GOT3 (cell line): ENCODE measurements at places on chromosomes 5 and 9.

- no peak for DNase-seq
These were observed 24.0 kb downstream of the GALNT10 start for GRCh38 chr5:154214371-154215106.

GRCh38 chr9:16871336-16872151, 1.1 kb upstream of the BNC2 start:
- no peak for DNase-seq

DNA sequence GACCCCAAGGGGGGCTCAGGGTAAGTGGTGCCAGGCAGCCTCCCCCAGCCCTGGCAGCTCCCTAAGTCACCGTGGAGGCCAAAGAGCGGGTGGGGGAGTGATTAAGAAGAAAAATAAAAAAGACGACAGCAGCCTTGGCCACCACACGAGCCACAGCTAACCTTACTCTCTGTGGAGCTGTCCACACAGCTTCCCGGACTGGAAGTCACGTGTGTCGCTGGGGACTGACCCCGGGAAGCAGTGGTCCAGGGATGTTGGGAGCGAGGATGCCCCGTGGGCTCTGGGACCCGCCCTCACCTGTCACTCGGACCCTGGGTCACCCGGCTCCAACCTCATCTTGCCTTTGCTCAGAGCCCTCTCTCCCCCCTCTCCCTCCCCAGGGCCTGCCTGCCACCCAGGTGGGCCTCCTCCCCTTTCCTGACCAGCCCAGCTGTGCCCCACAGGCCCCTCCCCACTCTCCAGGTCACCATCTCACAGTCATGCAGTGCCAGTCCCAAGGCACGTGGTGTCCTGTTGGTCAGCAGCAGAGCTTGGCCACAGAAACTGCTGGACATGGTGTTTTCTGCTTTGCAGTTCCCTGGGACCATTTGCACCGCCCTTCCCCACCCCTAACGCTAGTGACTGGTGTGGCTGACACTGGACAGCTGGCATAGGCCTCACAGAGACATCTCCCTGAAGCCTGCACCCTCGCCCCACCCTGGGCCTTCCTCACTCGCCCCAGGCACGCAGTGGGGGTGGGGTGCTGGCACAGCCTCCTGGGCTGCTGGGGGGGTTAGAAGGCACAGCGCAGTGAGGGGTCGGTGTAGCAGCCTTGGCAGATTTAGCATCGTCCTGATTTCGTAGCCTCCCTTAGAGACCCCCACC, 9.8 kb upstream of the EXOC3 start:
- no peak for DNase-seq

- no peak for DNase-seq
These were observed 20.3 kb upstream of the FLT4 start for GRCh38 chr5:180669661-180670060.

DNA sequence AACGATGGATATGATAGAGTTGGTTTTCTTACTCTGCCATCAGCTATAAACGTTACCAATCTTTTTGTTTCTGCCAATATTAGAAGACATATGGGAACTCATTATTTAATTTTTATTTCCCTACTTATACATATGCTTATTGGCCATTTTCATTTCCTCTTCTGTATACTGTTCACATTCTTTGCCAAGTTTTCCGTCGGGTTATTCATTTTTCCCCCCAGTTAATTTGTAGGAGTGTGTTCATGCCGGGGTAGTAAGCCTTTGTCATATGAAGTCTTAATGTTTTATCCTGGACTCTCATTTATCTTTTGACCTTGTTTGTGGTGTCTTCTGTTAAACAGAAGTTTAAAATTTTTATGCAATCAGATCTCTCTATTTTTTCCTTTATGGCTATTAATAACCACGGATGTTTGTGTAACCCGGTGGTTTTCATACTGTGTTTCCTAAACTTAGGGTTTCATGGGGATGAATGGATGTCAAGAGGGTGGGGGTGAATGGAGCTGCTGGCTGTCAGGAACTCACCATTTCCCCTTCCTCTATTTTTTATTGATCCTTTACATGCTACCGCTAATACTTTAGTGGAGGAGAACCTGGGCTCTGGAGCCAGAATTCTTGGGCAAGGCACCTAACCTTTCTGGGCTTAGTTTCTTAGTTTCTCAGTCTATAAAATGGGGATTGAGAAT, 42.5 kb upstream of the PPARGC1B start:
- DNase-seq = no peak

DNA sequence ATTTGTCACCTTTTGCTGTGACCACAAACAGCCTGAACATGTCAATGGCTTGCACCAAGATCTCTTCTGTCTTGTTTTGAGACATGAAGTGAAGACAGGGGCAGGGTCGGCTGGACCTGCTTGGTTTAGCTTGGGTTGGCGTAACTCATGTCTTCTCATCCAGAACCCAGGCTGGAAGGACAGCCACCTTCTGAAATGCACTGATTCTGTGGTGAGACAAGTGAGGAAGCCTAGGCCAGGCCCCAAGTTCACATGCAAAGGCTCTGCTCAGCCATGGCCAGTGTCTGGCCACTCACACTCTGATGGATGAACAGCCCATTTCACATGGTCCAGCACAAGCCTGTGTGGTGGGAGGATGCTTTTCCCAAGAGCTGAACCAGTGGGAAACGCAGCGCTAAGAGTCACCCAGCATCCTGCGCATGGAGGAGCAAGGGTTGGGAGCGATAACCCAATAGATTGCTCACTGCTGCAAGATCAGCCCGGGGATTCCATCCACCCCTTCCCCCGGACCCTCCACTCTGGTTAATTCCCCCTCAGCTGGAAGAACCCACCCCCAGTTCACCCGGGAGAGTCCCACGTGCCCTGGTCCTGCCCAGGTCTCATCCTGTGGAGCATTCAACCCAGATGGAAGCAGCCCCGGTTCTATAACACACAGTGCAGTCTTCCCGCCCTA, 16.2 kb upstream of the MED10 start:
- no peak for DNase-seq

- no peak for DNase-seq
These were observed 62.3 kb downstream of the RAPGEF1 start for GRCh38 chr9:131677444-131678180.

DNA sequence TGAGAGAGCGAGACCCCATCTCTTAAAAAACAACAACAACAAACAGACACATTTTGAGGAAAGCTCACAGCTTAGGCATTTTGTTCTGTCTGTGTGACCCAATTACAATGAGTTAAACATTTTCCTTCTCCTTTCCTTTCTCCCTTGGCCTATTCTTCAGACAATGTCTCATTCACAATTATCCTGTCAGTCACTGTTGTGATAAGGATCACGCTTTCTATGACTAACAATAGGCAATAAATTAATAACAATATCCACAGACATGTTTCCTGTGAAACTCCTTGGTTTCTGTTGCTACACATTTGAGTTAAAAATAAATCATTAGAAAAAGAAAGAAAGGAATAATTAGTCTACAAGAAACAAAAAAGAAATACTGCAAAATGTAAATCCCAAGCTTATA, 19.8 kb upstream of the CARTPT start:
- no peak for DNase-seq

- no peak for DNase-seq
These were observed 24.9 kb downstream of the GNAQ start for GRCh38 chr9:78006734-78007133.

- DNase-seq = no peak
These were observed 9.1 kb downstream of the EGFL7 start for GRCh38 chr9:136671646-136672430.

DNA sequence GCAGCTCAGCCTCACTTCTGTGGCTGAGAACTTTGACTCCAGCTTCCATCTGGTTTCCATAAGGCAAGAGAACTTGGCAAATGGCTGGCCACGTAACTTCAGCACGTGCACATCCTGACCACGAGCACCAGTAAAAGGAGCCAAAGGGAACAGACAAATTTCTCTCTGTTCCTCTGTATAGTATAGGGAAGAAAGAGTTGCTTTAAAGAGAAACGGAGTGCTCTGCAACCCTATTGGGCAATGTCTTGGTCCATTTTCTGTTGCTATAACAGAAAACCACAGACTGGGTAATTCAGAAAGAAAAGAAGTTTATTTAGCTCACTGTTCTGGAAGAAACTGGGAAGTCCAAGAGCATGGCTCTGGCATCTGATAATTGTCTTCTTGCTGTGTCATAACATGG, 558.7 kb downstream of the ACTL7B start:
- DNase-seq = no peak

- DNase-seq = no peak
These were observed 586 bp upstream of the FCHO2 start for GRCh38 chr5:72955143-72955767.

DNA sequence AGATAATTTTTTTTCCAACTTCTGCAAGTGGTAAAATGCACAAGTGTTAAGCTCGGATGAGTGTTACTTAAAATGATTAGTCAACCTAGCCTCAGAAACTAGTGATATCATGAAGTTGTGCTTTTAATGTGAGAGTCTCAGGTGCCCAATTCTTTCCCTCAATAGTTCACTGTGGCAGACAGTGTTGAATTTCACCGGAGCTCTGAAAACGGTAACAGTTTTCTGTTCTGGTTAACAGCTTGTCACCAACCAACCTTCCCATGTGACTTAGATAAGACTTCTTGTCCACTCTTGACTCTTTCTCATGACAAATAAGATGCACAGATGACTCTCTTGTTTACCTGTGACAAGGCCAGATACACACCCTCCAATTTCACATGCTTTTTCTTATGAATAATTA, 125.5 kb downstream of the OSTF1 start:
- no peak for DNase-seq

DNA sequence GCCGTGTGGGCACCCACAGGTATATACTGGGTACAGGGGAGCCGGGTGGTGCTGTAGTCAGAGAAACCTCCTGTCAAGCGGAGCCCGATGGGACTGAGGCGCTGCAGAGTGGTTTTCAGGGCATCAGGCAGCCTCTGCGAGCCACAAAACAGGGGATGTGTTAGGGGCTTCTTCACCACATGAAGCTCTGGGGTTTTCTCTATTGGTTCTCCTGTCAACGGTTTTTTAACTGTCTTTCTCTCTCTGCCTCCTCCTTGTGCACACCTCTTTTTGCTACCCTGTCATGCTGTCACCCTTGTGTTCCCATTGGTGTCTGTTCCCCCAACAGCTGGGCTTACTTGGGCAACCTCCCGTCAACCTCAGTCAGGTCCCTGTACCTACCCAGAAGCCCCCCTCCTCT, 19.9 kb downstream of the RALGPS1 start:
- no peak for DNase-seq

DNA sequence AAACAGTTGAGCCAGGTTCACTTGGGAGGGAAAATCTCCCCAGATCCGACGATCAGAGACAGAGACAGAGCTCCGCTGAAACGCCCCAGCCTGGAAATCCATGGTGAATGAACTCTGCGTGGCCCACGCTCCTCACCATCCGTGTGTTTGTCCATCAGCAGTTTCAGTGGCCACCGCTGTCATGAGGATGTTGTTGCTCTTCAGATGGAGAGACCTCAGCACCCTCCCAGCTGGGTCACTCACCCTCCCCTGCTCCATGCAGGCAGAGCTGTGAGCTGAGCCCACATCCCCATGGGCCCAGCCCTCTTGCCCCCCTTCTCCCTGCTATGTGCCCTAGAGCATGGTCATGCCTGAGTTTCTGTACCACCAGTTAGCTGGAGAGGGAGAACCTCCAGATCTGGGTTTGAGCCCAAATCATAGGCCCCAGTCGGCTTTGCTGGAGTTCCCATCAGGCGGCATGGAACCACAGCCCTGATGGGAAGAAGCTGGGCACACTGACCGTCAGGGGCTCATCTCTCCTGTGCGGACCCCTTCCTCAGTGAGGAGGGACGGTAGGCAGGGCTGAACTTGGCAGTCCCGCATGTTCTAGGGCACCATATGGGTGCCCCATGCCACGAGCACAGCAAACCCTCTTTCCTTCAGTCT, 154.4 kb upstream of the COL5A1 start:
- DNase-seq = no peak

DNA sequence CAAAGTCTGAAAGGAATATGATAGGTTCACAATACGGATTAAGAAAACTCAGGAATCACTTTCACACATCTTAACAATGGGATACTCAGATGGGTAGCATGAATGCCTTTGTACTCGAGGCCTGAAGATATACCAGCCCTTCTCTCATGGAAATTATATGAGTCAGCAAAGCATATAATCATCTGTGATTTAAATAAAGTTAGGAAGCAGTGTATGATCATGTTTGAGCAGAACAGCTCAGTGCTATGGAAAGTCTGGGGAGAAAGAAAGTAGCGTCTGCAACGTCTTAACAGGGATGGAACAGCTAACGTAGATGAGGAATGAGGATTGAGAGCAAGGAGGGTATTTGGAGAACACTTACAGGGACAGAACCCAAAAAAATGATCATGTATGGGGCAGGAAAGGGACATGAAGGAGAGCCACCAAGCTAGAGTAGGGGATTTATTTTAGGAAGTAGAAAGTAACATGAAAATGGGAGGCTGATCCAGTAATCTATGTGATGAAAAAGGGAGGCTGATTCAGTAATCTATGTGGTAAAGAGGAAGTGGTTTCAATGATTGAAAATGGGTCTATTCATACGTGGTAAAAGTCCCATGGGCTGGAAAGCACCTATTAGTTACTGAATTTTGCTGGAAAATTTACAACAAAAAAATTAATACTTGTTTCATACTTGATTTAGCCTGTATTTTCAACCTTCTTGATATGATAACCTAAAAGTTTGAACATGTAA, 85.9 kb downstream of the GNA14 start:
- DNase-seq = no peak

- no peak for DNase-seq
These were observed 491.5 kb upstream of the DAP start for GRCh38 chr5:11252523-11252922.

- DNase-seq = no peak
These were observed 227.1 kb upstream of the DMRT1 start for GRCh38 chr9:614431-614830.

- DNase-seq = no peak
These were observed 181.7 kb downstream of the MTRR start for GRCh38 chr5:8050616-8051175.

GRCh38 chr5:116378007-116378776, 196.4 kb downstream of the SEMA6A start:
- no peak for DNase-seq
